ENCODE measurements at places on chromosomes 16 and 17.

- no peak for DNase-seq
These were observed 23.8 kb upstream of the DOC2B start for GRCh38 chr17:205148-205669.

DNA sequence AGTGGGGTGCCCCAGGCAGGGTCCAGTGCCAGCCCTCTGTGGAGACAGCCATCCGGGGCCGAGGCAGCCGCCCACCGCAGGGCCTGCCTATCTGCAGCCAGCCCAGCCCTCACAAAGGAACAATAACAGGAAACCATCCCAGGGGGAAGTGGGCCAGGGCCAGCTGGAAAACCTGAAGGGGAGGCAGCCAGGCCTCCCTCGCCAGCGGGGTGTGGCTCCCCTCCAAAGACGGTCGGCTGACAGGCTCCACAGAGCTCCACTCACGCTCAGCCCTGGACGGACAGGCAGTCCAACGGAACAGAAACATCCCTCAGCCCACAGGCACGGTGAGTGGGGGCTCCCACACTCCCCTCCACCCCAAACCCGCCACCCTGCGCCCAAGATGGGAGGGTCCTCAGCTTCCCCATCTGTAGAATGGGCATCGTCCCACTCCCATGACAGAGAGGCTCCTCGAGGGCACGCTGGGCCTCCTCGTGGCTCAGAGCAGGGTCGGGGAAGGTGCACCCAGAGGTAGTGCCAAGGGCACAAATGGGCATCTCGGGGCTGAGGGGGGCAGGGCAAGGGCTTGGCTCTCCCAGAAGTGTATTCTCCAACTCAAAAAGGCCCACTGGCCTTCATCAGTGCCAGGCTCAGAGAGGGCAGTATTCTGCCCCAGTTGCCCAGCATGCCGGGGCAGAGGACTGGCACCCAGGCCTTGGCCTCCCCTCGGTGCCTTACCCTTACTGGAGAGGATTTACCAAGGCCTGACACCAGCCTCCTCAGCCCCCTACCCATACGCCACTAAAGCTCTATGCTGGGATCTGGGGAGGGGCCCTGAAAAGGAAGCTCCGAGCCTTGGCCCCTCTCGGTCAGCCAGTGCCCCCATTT, at the start of gene CDH5:
Gene CDH5, plus strand, starts transcription at position 259 of the 867 bp plus-strand sequence. CDS start 12,647 bp downstream, outside the sequence.
- DNase-seq, result no peak

GRCh38 chr16:30087181-30087898, 4.4 kb downstream of the TBX6 start:
- DNase-seq, result no peak

DNA sequence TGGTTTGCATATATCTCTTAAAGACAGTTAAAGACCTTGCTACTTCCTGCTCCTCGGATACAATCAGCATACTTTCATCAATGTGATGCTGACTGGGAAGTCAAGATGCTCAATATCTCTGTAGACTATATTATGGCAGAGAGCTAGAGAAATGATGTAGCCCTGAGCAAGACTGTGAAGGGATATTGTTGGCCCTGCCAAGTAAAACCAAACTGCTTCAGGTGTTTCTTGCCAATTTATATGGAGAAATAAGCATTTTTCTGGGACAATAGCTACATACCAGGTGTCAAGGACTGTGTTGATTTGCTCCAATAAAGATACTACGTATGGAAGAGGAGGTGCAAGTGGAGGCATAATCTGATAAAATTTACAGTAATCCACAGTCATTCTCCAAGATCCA, 4.7 kb upstream of the EFCAB5 start:
- no peak for DNase-seq

- DNase-seq, result no peak
These were observed 32.6 kb downstream of the COPZ2 start for GRCh38 chr17:48004983-48005382.

Data from fibroblast of skin of abdomen (primary cell).